SHP77 treated with DMSO at 0.1 percent for 48 hours (cell line): ENCODE measurements at places on chromosomes 7 and 10.

GRCh38 chr10:128078136-128078969 is 47.9 kb downstream of the MKI67 start:
- DNase-seq, result no peak

DNA sequence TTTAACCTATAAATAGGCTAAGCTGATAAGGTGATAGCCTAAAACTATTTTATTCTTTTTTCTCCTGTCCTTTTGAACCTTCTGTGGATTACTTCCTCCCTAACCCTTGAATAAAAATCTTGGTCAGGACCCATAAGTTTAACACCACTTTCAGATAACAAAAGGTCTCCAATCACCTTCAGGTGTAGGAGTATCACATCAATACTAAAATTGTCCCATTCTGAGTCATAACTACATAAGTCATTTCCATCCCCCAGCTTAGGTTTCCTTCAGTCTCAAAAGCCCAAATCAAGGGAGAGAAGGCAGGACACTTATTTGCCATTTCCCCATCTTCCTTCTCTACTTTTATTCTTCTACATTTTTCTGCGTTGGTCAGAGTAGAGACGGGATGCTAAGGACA is 56.9 kb upstream of the WNT16 start:
- no peak for DNase-seq

DNA sequence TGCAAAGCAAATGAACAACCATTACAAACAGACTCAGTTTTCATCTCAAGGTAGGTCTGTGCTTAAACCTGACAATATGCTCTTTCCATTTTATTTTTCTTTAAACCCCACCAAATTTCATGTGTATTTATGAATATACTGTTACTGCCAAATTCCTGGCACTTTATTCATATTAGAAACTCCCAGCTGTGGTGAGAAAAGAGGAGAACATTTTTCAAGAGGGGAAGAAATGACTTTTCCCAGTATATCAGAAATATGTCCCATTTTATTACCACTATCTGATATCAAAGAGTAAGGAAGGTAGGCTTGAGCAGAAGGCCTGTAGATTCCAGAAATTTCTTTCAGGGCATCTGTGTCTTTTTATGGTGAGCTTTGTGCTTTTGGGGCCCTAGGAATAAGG is 189.6 kb downstream of the ADAM12 start:
- DNase-seq, result no peak

DNA sequence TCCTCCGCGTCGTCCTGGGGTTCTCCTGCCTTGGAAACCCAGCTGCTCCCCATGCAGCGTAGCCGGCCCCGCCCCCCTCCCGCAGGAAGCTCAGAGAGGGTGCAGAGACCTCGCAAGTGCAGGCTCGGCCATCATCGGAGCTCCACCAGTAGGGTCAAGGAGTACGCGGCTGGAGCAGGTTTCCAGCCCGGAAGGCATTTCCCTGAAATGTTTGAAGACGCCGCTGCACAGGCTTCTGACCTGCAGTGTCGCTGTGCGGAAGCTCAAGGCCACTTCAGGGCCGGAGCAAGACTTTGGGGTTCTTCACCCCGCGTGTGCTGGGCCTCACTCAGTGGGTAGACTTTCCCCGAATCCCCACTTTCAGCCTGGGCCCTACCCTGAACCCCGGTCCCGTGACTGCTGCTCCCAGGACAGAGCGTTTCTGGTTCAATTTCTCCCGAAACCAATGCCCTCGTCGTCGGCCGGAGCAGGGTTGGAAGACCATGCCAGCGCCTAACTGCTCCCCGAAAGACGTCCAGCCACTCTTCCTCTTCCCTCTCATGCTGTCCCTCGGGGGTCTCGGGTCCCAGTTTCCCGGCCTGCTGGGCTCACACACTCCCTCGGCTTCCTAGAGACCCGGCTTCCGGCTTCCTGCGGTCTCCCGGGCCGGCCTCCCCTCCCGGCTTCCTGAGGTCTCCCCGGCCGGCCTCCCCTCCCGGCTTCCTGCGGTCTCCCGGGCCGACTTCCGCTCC is 52.1 kb downstream of the INSIG1 start:
- no peak for DNase-seq

DNA sequence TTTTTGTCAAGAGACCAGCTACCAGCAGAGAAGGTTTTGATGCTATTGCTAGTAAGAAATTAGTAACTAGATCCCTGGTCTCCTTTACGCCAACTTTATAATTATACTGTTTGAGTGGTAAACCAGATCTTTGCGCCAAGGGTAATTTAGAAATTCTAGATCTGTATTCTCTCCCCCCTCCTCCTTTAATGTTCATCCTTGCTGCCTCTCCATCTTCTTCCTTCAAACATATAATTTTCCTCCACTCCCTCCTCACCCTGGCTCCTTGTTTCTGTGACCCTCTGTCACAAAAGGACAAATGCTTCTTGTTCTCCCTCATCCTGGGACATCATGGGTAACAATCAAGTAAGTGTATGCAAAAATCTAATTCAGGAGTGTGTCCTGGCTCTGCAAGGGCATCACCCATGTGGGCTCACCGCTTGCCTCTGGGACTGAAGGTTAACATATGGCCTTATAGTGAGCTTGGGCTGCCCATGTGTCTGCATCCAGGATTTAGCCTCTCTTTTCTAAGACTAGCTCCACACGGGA is 121.2 kb downstream of the BAMBI start:
- DNase-seq, result no peak

GRCh38 chr7:37541810-37542443 is 93.3 kb upstream of the ELMO1 start:
- DNase-seq, result no peak

GRCh38 chr7:148699024-148699781 is 500 bp downstream of the CUL1 start:
- DNase-seq, result peak; percentile 3

DNA sequence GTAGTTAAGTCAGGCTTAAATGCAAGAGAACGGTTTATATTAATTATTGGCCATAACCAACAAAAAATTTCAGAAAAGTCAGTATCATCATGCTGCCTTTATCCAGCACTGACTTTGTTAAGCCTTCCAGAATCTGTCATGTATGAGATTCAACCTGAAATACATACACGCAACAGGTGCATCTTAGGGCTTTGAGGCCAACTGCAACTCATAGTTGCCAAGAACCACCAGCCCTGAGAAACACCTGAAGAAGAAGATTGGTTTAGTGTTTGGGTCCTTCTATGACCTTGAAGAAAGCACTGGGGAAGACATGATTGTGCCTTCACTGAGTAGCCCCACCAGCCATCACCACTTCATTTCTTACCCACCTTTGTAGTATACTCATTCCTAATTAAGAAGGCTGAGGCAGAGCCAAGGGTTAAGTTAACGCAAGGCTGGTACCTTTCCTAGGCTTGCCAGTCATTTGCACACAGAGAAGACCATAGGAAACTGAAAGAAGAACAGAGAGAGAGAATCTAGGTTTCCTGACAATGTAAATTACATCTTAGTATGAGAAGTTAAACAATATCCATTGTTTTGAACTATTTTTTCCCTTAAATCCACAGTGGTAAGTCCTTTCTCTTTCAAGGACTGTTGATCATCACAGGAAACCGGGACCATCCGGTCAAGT is 200.1 kb upstream of the PRKCQ start:
- DNase-seq, result no peak

DNA sequence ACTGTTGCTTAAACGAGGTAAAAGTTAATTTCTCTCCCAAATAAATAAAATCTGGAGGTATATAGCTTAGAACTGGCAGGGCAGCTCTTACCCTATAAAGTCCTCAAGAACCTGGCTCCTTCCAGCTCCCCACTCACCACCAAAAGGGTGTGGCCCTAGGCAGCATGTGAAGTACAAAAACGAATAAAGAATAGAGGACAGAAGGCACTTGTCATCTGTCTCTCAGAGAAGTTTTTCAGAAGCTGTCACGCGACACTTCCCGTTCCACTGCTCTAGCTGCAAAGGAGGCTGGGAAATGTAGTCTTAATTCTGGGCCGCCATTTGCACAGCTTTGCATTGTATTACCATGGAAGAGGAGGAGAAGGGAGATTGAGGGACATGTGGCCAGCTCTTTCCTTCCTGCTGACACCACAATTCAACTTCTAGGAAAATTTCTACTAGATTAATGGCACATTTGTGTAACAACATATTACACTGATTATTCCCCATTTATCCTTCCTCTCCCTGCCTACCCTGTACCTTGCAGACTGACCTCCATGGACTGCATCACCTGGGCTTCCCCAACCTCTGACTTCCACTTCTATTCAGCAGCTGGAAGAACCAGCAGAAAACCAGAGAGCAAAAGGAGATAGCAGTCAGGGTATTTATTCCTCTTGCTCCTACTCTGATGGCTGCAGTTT is 62.2 kb downstream of the CCDC71L start:
- DNase-seq, result peak; percentile 75

GRCh38 chr7:51357821-51358220 is 41.2 kb upstream of the COBL start:
- DNase-seq, result no peak

GRCh38 chr7:39407723-39408122 is 158.5 kb upstream of the YAE1 start:
- DNase-seq, result no peak

DNA sequence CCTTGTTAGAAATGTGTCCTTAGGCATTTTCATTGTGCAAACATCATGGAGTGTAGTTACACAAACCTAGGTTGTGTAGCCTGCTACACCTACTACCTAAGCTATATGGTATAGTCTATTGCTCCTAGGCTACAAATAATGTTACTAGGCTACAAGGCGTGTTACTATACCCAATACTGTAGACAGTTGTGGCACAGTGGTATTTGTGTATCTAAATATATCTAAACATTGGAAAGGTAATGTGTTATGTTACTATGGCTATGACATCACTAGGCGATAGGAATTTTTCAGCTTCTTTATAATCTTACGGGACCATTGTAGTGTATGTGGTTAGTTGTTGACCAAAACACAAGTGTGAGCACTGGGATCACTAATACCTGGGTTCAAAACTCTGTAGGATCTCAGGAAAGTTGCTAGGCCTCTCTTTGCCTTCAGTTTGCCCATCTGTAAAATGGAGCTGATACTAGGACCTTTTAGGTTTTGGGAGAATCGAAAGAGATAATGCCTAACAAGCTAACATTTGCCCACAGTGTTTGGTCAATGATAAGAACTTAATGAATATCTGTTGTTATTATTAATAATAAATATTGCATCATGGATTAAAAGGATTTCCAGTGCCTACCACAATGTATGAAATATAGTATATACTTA is 2.7 kb downstream of the BICC1 start:
- DNase-seq, result no peak

- DNase-seq, result no peak
These were observed 17.9 kb downstream of the NMT2 start for GRCh38 chr10:15150563-15150962.

DNA sequence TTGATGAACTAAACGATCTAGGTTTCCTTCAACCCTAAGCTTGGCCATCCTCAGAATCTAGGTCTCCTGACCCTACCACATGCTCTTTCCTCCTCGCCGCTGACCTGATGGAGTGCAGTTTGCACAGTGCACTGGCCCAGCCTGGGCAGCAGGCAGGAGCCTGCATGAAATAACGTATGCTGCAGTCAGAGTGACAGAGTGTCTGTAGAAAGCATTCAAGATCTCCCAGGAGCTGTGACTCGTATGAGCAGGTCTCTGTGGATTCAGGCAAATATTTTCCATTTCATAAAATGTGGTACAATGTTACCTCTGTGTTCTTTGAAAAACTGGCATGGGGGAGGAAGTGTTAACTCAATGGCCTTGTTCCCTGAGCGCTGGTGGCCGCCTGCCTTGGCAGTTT is 441.8 kb downstream of the RPS24 start:
- DNase-seq, result no peak

DNA sequence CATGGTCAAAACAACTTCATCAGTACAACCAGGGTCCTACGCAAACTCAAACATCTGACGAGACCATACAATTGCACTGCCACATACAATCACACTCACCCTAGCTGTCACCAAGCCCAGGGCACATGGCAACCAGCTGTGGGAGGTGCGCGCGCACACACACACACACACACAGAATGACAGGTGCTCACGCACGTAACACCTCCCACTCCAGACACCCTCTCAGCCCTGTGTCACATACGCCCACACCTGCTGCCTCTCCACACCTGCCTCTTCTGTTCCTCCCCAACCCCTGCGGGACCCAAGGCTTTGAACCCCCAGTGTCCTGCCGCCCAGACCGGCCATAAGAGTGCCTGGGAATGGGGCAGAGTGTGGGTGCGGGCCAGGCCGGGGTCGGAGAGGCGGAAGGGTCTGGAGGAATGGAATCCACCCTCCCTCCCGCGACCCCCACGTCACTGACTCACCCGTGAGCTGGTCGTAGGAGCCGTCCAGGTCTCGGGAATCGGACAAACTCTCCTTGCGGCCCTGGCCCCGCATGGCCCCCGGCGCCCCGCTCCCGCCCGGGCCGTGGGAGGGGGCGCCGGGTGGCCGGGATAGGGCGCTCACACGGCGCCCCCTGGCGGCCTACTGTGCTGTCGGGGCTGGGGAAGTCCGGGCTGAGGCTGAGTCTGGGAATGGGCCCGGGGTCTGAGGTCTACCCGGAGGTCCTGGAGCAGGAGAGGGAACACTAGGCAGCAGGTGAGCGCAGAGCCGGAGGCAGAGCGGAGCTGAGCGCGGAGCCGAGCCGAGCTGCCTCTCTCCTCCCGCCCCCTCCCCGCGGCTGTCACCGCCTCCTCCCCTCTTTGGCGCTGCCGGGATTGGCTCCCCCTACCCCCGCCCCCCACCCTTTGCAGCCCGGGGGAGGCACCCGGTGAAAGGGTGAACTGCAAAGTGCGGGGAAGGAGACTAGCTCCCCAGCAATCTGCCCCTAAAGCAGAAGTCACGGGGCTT is at the start of gene KCNIP2:
Gene KCNIP2, minus strand, starts transcription at position 769 of the 990 bp plus-strand sequence. Its CDS starts 232 bp downstream, at position 537.
- DNase-seq, result peak; percentile 11

DNA sequence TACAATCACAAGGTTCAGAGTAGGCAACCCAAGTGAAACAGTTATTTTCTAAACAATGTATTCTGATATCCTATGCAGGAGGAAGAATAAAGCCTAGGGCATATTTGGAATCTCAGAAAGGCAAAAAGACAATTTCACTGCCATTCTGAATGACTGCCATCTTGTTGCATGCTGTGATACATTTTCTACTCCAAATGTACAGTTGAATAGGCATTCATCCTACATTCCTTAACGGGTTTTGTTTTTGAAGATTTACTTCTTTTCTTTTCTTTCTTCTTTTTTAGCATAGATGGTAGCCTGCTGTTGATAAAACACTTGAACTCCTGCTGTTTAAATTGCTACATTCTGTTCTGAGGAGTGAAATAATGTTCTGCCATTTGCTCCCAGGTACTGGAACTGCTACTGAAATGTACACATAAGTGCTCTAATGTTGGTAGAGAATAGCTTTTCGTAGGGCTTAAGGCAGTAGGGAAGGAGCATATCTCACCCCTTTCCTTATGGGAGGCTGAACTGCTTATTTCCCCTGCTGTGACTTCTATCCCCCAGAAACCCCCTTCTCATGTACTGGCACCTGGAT is 506.8 kb downstream of the DNAJB9 start:
- DNase-seq, result no peak

- DNase-seq, result no peak
These were observed 176.8 kb upstream of the TBX20 start for GRCh38 chr7:35430547-35431153.

DNA sequence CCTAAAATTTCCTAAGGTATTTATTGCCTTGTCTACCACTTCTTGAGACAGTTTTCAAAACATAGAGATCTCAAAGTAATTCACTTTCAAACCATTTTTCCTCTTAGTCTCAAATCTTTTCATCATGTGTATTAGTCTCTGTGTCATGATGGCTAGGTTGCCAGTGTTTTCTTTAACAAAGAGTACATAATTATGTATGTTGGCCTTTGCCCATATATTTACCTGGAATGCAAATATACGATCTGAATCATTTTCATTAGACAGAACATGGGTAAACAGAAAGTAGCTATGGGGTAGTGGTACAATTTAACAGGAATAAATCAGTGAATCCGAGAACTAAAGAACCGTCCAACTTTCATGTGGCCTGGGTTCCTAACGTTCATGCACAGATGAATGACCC is 852.1 kb upstream of the MBL2 start:
- no peak for DNase-seq
